T-cell (primary cell): ENCODE measurements at places on chromosomes 2 and 18. TPM values are rescaled to one million over a fixed set of nuclear protein-coding genes. Genes with fewer than 3 reads are reported as not detected.

- no peak for DNase-seq
Observed at GRCh38 chr2:206379886-206380285, 63.4 kb upstream of the ADAM23 start.

DNA sequence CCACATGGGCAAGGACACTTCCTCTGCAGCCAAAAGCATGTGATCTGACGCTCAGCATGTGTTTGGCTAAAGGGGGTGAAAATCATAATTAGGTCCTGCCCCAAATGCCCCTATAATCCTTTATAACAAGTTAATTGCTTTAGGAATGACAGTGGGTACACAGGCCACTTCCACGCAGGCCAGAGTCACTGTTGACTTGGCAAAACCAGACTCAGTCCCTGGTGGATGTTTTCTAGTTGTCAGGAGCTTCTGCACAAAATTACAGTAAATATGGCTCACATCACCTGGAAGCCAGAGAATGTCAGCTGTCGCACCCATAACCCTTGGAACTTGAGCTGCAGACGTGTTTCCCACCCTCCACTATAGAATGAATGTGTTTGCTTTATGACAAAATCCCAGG, 13.3 kb upstream of the PXDN start:
- DNase-seq, result no peak

GRCh38 chr2:24832931-24833701, 39.9 kb downstream of the CENPO start:
- DNase-seq, result no peak

DNA sequence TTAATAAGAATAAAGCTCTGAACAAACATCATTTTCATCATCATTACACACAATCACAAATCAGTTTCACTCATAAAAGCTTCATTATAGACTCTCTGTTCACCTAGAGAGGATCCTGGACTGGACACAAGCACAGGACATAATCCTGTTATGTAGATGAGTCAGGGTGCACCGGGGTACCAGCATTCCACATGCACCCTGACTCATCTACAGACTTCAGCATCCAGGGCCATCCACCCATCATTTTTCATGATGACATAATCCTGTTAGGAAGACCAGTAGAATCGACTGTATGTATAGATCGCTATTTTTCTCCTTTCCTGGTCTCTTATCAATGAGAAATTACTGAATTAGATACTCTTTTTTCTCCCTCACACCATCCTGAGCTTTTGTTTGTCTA, 73.7 kb upstream of the PIK3C3 start:
- no peak for DNase-seq

Gene CD207
- not detected for total RNA-seq

Gene UCN
- total RNA-seq, result 1.8 TPM

GRCh38 chr2:37627710-37628109, 43.7 kb downstream of the CDC42EP3 start:
- no peak for DNase-seq

Gene PROM2
- 0.30 TPM for total RNA-seq

Gene GKN1
- not detected for total RNA-seq

Gene ASB18
- total RNA-seq, result not detected

Gene RESP18
- total RNA-seq, result not detected

DNA sequence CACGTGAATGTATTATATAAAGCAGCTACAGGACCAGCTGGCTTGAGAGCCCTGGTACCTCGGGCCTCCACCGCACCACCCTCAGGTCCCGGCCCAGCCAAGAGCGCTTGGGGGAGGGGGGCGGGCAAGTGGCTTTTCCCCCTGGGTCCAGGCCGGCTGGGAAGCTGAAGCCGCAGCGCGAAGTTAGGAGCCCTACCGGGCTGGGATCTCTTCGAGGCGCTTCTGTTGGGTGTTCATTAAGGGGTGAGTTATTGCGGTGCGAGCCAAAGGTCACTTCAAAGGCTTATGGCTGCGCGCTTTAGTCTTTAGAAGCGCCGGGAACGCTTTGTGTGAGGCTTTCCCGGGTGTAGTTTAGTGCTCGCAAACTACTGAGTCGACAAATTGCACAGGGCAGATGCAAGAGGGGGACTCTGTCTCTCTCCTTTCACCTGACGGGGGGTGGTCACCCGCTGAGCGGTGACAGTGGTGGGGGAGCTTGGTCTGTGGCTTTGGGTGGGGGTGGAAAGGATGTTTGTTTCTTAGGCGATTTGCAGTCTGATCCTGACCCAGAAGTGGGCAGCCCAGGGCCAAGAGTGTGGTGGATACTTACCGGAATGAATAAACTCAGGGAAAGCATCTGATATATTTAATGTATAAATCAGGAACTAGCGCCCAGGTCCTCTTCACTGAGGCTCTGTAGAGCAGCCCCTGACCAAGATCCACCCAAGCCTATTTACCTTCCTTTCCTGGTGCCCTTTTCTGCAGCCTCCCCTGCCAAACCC, 6.0 kb downstream of the HOXD3 start:
- no peak for DNase-seq

Gene DSC1
- total RNA-seq, result 1.5 TPM

Gene MBD2
- total RNA-seq, result 83.8 TPM

Gene KLF7
- 90.6 TPM for total RNA-seq

- no peak for DNase-seq
Observed at GRCh38 chr2:105723431-105723830, 21.3 kb upstream of the NCK2 start.

Gene ACMSD
- total RNA-seq, result 0.20 TPM

Gene RAMP1
- 0.85 TPM for total RNA-seq
